ENCODE measurements at places on chromosomes 2 and 18. TPM values are rescaled to one million over a fixed set of nuclear protein-coding genes. Genes with fewer than 3 reads are reported as not detected.

OSBPL6 gene
- total RNA-seq: not detected

SPP2 gene
- not detected for total RNA-seq

IMPACT gene
- 16.6 TPM for total RNA-seq

DES gene
- 1.5 TPM for total RNA-seq

XIRP2 gene
- not detected for total RNA-seq

DNA sequence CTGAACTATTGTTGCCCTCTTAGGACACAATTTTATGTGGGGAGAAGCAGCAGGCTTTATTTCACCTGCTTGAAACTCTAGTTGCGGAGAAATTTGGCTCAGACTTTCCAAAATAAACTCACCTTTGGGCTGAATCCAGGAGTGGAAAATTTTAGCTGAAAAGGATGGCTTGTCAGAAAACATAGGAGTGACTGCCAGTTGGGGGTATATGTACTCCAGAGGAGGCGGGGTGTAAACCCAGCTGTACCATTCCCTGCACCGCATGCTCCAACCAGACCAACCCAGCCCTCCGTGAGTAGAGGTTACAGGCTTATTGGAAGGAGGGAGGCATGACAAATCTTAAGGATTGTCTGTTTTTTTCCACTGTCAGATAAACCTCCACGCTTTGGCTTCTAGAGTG is 53.8 kb downstream of the PRKCE start:
- no peaks in the 10 kb centered on the region for H3K27me3 ChIP-seq
- no peak for DNase-seq
- no peak overlapping the region for H3K27ac ChIP-seq
- H3K4me3 ChIP-seq: no peak overlapping the region

DNA sequence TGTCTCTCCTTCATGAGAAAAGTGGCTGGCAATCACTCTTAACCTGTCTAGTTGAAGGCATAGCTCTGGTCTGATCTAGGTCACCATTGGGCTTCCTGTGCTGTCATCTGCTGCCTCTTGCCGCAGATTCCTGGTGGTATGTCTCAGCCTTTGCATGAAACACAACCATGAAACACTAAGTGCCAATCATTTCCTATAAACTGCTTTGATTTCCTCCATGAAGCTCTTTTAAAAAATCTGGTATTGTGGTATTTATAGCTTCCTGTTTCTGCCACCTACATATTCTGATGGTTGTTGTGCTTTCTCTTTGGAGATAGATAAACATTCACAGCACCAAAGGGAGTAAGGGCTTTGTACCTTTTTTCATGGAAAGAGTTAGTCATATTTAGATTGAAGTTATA is 120.0 kb upstream of the EPC2 start:
- H3K4me1 ChIP-seq: peaks cover 46% of the 10 kb centered on the region
- no peaks in the 10 kb centered on the region for H3K27me3 ChIP-seq
- H3K36me3 ChIP-seq: no peaks in the 10 kb centered on the region

- H3K4me1 ChIP-seq: no peaks in the 10 kb centered on the region
- H3K27me3 ChIP-seq: no peaks in the 10 kb centered on the region
- DNase-seq: no peak
- H3K27ac ChIP-seq: no peak overlapping the region
- H3K36me3 ChIP-seq: no peaks in the 10 kb centered on the region
These were observed 418.2 kb upstream of the SLC39A10 start for GRCh38 chr2:195238826-195239225.

GRCh38 chr2:137467246-137467862 is 496.9 kb upstream of the HNMT start:
- no peak overlapping the region for H3K4me3 ChIP-seq
- no peaks in the 10 kb centered on the region for H3K36me3 ChIP-seq
- no peaks in the 10 kb centered on the region for H3K27me3 ChIP-seq
- no peak overlapping the region for H3K27ac ChIP-seq
- H3K4me1 ChIP-seq: no peaks in the 10 kb centered on the region

GRCh38 chr2:74831693-74832530 is 2.0 kb upstream of the HK2 start:
- no peaks in the 10 kb centered on the region for H3K36me3 ChIP-seq
- no peak overlapping the region for H3K27ac ChIP-seq
- H3K4me3 ChIP-seq: no peak overlapping the region
- H3K27me3 ChIP-seq: no peaks in the 10 kb centered on the region
- H3K4me1 ChIP-seq: peaks cover 14% of the 10 kb centered on the region
- DNase-seq: no peak

DNA sequence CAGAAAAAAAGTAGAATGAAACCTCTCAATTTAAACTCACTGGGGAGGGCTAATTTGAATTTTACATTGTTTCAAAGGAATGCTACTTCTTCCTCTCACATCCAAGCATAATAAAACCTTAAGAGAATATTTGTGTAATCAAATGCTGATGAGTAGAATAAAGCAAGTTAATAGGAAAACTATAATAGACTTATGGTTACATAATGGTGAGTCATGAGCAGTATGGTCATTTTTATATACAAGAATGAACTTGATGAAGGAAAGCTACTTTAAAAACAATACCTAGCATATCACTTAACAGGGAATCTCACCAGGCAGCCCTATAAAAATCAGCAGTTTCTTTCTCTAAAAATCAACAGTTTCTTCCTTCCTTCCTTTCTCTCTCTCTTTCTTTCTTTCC is 80.3 kb downstream of the VSNL1 start:
- no peak for DNase-seq
- no peaks in the 10 kb centered on the region for H3K27me3 ChIP-seq
- no peaks in the 10 kb centered on the region for H3K36me3 ChIP-seq
- no peak overlapping the region for H3K27ac ChIP-seq

GRCh38 chr2:177506998-177507397 is 114.4 kb downstream of the AGPS start:
- no peaks in the 10 kb centered on the region for H3K27me3 ChIP-seq
- H3K27ac ChIP-seq: no peak overlapping the region
- DNase-seq: no peak
- H3K36me3 ChIP-seq: no peaks in the 10 kb centered on the region
- no peaks in the 10 kb centered on the region for H3K4me1 ChIP-seq

DNA sequence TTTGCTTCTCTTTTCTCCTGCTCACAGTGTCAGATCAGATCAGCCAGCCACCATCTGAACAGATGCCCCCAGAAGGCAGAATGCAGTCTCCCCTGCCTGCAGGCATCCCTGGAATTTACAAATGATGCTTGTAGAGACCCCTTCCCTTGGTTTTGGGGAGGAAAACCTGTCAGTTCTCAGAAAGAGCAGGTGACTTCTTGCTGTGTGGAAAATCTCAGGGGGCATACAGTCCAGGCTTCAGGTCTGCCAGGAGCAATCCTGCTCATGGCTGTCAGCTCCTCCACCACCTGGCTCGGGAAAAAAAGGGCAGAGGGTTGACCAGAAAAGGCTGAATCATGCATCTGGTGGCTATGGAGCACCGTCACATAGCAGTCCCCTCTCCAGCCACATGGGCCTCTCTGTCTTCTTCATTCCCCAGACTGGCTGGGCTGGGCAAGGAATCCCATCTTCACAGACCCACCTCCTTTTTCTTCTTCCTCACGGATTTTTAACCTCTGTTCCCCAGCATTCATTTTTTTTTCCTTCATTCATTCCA is 107.0 kb downstream of the KCNF1 start:
- H3K4me1 ChIP-seq: no peaks in the 10 kb centered on the region
- H3K36me3 ChIP-seq: no peaks in the 10 kb centered on the region
- H3K27ac ChIP-seq: no peak overlapping the region
- no peaks in the 10 kb centered on the region for H3K27me3 ChIP-seq

DNA sequence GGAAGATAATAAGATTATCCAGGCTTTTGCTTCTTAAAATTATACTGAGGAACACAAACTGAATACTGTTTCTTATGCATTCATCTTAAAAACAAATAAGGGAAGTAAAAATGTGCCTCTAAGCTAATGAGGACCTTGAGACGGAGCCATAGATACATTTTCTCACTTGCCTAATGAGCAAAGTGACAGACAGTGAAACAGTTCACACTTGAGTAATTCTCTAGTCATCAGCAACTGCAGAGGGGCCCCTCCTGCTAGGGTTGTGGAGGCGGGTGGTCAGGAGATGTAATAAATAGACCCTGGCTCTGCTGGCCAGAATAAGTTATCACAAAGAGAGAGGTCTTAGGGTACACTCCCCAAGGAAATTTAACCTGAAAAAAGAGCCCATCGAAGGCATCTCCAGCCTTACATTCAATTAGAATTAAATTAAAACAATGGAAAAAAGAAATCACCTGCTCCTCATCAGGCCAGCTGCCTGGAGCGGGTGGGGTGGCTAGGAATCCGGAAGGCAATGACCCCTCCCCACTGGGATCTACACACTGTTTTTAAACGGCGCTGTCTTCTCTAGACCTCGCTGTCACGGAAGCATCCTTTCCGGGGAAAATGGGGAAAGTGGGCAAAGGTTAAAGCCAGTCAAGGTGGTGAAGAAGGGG is 32.6 kb upstream of the INSIG2 start:
- H3K27ac ChIP-seq: no peak overlapping the region
- no peaks in the 10 kb centered on the region for H3K36me3 ChIP-seq
- no peak for DNase-seq
- H3K27me3 ChIP-seq: no peaks in the 10 kb centered on the region
- H3K4me1 ChIP-seq: no peaks in the 10 kb centered on the region
- H3K4me3 ChIP-seq: no peak overlapping the region
